Tongue (tissue), 3 donors: ENCODE measurements at places on chromosomes 3 and 15. TPM values are rescaled to one million over a fixed set of nuclear protein-coding genes. Genes with fewer than 3 reads are reported as not detected.

DNA sequence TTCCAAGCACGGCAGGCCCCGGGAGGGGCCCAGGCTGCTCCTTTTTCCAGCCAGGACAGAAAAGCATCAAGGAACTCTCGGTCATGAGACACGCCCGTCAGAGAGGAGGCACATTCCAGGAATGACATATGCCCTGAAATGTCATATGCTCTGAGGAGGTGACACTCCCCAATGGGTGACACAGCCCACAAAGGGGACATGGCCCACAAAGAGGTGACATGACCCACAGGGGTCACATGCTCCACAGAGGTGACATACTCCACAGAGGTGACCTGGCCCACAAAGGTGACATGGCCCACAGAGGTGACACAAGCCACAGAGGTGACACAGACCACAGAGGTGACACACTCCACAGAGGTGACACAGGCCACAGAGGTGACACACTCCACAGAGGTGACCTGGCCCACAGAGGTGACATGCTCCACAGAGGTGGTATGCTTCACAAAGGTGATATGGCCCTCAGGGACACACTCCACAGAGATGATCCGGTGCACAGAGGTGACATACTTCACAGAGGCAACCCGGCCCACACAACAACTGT is 79.2 kb downstream of the ABHD5 start:
- DNase-seq = no peak

DNA sequence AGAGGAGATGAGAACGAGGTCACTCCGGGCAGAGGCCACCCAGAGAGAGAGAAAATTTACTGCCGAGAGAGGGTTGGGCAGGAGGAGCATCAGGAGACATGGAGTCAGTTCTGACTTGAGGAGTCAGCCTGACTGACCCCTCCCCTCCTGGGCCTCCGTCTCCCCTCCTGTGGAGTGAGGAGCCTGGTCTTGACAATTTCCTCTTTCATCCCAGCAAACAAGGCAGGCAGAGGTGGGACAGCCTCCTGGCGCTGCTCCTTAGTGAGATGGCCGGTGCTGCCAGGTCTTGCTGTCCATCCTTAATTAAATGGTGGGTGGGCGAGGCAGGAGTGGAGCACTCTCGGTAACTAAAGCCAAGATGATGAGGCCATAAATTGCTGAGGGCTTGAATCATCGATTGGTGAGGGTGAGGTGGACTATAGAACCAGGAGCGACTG is 60.6 kb downstream of the CYP11A1 start:
- no peak for DNase-seq

GRCh38 chr3:43093006-43093405 is 12.9 kb downstream of the POMGNT2 start:
- DNase-seq = no peak

GRCh38 chr3:61637088-61638051 is 76.0 kb downstream of the PTPRG start:
- peak; percentile 58 for DNase-seq

DNA sequence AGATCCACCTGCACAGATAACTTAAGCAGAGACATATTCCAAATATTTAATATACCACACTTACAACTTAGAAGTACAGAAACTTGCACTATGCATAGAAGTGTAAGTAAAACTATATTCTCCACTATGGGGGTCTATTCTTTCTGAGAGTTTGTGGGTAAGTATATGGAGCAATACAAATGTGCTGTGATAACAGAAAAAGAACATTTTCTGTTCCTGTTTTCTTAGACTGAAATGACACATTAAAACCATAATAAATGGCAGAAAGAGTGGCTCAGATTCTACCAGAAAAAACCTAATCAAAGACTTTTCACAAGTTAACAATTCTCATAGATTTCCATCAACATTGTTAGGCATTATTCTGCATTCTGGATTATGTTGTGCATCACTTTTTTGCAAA is 96.6 kb upstream of the WNT7A start:
- DNase-seq = no peak

DNA sequence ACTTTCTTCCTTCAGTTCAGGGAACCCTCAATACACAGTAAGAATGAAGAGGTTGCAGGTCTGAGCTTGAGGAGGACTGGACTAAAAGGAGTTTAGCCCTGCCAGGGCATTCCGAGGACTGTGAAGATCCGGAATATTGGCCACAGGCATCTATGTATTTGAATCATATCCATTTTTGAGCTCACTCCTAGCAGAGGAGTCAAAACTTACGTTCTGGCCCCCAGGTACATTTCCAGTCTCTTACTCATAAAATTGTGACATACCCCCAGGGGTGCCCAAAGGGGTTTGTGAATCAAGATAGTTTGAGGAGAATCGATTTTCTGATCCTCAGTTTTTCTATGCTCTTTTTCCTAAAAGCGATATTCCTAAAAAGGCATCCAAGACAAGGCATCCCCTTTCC is 27.6 kb upstream of the SRP14 start:
- no peak for DNase-seq

- no peak for DNase-seq
Observed at GRCh38 chr3:60120245-60120644, 1070.4 kb upstream of the CFAP20DC start.

FYCO1 gene
- total RNA-seq = 73.2 TPM

FBXL22 gene
- 21.7 TPM for total RNA-seq

USP13 gene
- 51.9 TPM for total RNA-seq
